Lung (tissue), 17 donors: ENCODE measurements at places on chromosomes 7 and 10. TPM values are rescaled to one million over a fixed set of nuclear protein-coding genes. Genes with fewer than 3 reads are reported as not detected.

The LMOD2 gene
- not detected for total RNA-seq

The SHTN1 gene
- total RNA-seq: 28.4 TPM

The LRGUK gene
- total RNA-seq: 4.4 TPM

The PNLIPRP3 gene
- not detected for total RNA-seq

The TFEC gene
- 17.1 TPM for total RNA-seq

The TET1 gene
- total RNA-seq: 1.3 TPM

GRCh38 chr10:7687228-7687907 is 15.7 kb upstream of the ITIH2 start:
- peak; percentile 91 for DNase-seq

- DNase-seq: no peak
Observed at GRCh38 chr7:101630591-101630990, 1.5 kb upstream of the MYL10 start.

DNA sequence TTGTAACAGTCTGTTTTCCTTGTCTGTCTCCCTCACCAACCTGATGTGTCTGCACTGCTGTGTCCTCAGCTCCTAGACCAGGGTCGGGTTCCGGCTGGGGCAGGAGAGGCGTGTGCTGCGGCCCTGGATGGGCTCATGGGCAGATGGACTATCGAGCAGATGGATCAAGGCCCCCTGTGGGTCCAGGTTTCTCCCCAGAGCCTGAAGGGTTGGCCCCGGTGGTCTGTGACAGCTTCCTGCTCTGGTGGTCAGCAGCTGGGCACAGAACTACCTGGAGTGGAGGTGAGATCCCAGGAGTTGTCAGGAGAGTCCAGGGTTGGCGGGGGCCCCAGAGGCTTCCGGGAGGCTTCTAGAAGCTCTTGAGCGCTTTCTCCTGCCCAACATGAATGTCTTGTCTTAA is 75.1 kb downstream of the GRK5 start:
- no peak for DNase-seq

DNA sequence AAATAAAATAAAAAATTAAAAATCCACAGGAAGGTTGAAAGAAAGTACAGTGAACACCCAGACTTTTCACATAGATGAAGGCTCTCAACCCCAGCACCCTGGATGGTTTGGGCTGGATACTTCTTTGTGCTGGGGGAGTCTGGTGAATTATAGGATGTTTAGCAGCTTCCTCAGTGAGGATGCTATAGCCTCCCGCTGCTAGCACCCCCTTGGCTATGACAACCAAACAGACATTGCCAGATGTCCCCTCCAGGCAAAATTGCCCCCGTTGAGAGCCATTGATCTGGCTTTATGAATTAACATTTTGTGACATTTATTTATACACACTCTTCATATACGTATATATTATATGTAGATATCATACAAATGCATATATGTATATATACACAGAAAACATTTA is 21.6 kb downstream of the SMKR1 start:
- no peak for DNase-seq

- no peak for DNase-seq
Observed at GRCh38 chr7:33748793-33749192, 156.5 kb upstream of the BMPER start.

- no peak for DNase-seq
Observed at GRCh38 chr7:24830440-24831050, 73.3 kb upstream of the GSDME start.

- no peak for DNase-seq
Observed at GRCh38 chr7:133980804-133981203, 146.3 kb upstream of the LRGUK start.

- DNase-seq: no peak
Observed at GRCh38 chr7:69813637-69814240, 215.5 kb downstream of the AUTS2 start.

GRCh38 chr10:117486606-117487005 is 55.9 kb upstream of the EMX2 start:
- DNase-seq: no peak

GRCh38 chr7:95788884-95789283 is 16.5 kb downstream of the DYNC1I1 start:
- no peak for DNase-seq

DNA sequence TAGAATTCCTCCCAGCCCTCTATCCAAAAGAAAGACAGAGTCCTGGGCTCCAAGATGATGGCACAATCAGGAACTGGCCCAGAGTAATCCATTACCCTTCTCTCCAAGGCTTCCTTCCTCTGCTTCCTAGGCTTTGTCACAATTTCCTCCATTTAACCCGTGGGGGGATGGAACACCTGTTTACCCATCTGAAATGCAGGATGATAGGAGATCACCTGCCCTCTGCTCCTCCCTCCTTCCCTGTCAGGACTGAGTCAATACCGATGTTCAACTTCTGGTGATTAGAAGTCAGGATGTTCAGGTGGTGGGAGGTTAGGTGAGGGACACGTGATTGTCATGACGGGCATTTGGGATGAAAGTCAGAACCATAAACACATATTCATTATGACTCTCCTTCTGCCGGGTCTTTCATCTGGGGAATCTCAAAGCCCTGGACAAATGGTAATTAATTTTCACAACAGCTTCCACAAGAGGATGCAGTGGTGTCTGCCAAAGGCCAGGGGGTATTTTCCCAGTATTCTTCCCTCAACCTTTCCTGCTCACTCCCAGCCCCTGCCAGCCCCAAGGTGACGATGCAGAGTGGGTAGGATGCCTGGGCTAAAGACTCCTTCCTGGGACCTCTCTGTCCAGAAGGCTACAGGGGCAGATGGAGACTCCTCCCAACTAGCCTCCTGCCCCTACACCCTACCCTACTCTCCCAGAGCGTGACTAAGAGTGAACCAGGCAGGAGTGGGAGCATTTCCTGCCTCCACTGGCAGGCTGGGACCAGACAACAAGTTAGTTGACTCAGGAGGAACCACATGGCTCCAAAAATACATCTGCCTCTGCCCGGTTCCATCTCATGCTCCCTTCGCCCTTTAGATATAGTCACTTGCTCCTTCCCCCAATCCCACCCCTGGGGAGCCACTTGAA is 27.9 kb downstream of the DUSP5 start:
- no peak for DNase-seq

- peak; percentile 63 for DNase-seq
Observed at GRCh38 chr7:26291699-26292538, at the start of gene SNX10. TSS of gene SNX10 (plus strand) at chr7:26291862. CDS start at chr7:26346443, 54,581 bp downstream.

GRCh38 chr7:151402029-151402835 is 7.6 kb downstream of the WDR86 start:
- no peak for DNase-seq

DNA sequence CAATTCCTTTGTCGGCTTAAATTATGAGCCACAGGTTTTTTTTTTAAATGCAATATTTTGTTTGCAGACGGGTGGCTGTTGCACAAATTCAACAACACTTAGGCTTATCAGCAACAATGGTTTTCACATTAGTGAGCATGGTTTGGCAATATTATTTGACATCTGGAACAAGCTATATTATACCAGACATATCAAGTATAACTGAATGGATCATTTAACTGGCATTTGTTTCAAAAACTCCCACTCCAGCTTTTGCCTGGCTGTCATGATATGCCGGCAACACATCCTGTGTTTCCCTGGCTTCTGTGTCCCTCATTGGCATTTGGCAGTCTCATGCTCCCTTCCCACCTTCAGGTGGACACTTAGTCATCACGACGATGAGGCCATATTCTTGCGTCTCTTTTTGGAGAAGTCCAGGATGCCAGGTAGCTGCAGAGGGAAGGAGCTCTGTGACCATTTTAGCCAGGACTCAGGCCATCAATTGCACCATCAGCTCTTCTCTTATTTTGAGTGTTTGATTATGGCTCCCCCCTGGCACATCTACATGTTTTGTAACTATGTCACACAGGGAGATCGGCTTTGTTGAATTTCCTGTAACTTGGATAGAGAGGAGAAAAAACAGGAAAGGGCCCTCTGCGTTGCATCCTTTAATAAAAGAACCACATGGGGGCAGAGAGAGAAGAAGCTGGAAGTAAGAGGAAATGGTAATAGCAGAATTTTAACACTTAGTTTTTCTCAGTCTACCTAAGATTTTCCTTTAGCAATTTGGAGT is 413.9 kb downstream of the LRMDA start:
- peak; percentile 91 for DNase-seq

GRCh38 chr7:43458330-43459018 is 124.4 kb upstream of the STK17A start:
- DNase-seq: no peak

DNA sequence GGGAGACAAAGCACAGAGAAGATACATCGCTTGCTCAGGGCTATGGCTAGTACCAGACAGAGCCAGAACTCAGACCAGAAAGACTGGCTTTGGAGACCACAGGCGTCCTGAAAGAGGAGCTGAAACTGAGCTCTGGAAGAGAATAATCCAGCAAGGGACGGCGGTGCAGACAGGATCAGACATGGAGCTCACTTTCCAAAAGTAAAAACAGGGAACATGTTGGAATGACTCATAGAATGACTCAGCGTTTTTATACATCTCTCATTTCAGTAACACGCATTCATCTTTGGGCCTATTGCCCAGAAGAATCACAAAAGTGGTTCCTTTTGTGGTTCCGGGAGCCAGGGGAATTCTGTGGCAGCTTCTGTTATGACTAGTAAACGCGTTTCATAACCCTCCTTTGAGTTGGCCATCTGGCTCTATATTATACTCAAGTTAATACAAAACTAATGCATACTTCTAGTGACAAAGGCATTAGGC is 37.2 kb downstream of the PLEKHS1 start:
- peak; percentile 25 for DNase-seq

DNA sequence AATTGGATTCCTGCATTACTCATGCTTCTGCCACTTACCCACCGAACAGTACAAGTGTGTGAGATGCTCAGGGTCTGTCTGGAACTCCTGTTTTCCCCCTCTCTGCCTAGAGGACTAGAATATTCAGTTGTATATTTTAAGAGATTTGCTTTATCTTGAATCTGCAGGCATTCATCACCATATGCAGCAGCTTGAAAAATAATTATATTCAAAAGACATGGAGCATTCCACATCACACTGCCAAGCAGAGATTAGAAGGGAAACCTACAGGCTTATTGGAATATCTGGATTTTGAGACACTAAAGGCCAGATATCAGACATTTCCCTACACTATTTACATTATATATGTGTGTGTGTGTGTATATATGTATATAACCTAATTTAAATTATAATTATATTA is 382.8 kb upstream of the POM121L12 start:
- no peak for DNase-seq

GRCh38 chr7:112970771-112971170 is 115.9 kb downstream of the GPR85 start:
- DNase-seq: no peak

GRCh38 chr10:121659236-121659635 is 61.0 kb upstream of the FGFR2 start:
- DNase-seq: no peak

GRCh38 chr10:1348773-1349050 is 292.5 kb downstream of the WDR37 start:
- DNase-seq: no peak

DNA sequence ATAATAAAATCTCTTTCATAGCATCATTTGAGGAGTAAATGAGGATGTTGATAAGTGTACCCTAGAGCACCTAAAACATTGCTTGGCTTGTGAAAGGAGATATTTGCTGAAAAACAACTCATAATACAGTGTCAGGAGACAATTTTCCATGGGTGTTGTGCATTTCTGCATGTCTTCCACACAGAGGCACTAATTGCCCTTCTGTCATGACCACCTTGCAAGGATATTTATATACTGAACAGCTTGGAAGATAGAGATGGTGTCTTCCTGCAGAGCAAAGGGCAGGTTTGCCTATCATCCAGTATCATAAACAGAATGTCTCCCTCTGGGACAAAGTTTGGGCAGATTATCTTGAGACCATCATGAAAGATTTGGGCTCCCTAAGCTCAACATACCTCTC is 495.2 kb upstream of the LRRN3 start:
- DNase-seq: no peak

GRCh38 chr10:87545783-87546182 is 41.1 kb downstream of the MINPP1 start:
- no peak for DNase-seq

DNA sequence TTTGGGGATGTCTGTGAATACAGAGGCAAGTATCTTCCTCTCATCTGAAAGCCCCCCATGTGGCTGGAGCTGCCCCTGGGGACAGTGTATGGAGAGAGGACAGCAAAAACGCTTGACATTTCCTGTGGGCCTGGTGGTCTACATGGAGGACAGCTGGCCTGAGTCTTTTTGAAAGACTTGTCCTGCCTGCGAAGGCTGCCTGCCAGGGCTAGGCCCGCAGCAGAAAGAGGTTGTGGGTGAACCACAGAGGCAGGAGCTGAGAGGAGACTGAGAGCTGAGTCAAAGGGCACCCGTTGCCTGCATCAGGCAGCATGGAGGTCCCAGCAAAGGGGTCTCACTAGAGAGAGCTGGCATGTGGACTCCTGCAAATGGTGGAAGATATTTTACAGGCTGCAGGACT is 66.4 kb downstream of the KAT6B start:
- DNase-seq: no peak

DNA sequence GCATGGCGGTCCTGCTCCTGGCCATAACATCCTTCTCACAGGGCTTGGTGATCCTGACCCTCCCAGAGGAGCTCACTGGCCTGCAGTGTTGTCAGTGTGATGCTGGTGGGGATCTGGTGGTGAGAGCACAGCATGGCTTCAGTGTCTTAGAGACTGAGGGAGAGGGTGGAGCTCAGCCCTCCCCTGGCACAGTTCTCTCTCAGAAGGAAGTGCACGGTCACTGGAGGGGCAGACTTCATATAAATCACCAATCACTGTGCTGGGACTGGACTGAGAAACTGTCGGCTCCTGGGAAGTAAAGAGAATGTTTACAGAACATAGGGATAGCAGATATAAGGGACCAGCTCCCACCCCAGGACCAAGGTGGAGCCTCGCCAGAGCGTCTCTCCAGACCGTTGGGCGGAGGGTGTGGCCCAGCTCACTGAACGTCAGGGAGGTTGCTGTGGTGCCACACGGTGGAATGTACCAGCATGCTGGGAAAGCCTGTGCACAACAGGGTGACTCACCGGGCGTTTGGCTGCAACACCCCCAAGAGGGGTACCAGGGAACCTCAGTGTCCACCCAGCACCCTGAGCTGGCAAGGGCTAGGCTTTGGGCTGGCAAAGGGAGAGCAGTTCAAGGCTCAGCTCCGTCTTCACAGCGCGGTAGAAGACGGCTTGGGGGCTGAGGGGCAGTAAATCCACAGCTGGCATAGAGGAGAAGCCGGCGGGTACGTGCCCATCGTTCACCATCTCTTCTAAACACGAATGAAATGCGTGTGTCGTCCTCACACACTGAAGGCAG is 8.8 kb upstream of the GET4 start:
- peak; percentile 69 for DNase-seq

DNA sequence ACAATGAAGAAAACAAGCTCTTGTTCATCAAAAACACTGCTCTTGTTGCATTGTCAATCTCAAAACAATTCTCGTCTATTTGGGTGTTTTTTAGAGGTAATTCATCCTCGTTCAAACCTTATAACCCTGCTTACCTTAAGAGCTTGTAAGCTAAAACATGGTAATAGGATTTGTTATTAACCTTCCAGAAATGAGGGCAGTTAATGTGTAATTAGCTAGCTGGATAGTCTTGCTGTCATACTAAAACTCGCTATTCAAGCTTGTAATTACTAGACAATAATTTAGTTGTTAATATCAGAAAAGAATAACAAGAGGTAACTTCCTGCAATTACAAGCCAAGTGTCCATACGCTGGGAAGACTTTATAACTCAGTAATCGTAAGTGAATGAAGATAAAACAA is 101.6 kb downstream of the UBE2H start:
- no peak for DNase-seq

GRCh38 chr10:17028798-17029197 is 100.8 kb downstream of the CUBN start:
- no peak for DNase-seq
